ENCODE measurements at places on chromosomes 3 and 15. TPM values are rescaled to one million over a fixed set of nuclear protein-coding genes. Genes with fewer than 3 reads are reported as not detected.
A peak's percentile ranks its signal among the peaks of the same experiment; 100 is the strongest.

- DNase-seq = no peak
These were observed 344.9 kb downstream of the LRRC3B start for GRCh38 chr3:26967501-26967900.

GRCh38 chr3:8579096-8579495 is 65.5 kb downstream of the SSUH2 start:
- no peak for DNase-seq

- DNase-seq = no peak
These were observed 62.1 kb upstream of the CRBN start for GRCh38 chr3:3241596-3241995.

DNA sequence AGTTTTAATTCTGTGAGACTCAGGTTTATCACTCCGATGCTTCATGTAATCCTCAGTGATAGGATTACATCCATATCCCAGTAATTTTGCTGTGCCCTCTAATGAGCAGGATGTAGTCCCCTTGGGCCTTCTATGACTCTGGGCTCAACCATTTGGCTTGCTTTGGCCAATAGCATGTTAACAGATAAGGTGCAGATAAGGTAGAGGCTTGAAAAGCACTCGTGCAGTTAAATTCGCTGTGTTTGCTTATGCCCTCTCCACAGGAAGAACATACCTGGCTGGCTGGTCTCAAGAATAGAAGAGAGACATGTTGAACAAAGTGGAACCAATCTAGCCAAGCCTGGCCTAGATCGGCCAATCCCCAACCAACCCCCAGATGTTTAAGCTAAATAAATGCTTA is 20.1 kb downstream of the CCDC13 start:
- DNase-seq = no peak

GRCh38 chr3:128610451-128611070 is 40.1 kb downstream of the RPN1 start:
- DNase-seq = no peak

WNT5A gene
- total RNA-seq = 8.9 TPM

DNA sequence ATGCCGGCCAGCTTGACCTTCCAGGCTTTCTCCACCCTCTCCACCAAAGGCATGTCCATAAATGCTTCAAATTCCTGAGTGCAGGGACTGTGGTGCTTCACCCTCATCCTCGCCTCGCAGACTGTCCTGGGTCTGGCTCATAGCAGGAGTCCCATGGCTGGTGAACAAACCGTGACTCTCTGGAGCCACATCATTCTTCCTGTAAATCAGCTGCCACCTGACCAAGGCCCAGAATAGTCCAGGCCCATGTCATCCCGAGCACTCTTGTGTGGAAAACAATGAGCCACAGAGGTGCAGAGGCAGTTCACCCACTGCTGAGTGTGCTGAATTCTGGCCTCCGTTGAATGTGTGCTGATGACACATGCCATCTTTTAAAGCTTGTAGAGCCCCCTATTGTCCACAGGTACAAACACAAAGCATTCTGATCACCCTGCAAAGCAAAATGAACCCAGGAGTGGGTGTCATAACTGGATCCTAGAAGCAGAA is 68.6 kb downstream of the ABHD5 start:
- peak; percentile 80 for DNase-seq

ITGB5 gene
- total RNA-seq = 123 TPM

PAQR5 gene
- total RNA-seq = 3.4 TPM

- DNase-seq = no peak
These were observed 1.2 kb downstream of the B2M start for GRCh38 chr15:44712346-44713005.

MED12L gene
- total RNA-seq = 21.5 TPM

- no peak for DNase-seq
These were observed 14.6 kb downstream of the GPR160 start for GRCh38 chr3:170052398-170052797.

DNA sequence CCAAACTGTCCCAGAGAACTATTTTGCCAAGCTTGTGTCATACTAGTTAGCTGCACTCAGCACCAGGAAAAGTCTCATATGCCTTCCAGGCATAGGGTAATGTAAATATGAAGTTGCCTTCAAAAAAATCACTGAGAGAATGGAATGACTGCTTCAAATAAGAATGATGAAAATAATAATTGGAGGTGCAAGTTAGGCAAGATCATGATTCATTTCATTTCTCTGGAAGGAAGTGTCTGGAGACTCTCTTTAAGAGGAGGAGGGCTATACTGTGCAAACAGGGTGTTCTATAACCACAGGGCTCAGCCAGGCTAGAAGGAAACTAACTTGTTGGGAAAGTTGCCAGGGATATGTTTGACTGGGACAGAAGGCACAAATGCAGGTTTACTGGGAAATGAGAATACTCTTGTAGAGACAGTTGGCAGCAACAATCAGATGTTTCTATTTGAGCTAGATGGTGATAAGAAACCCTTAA is 4.3 kb downstream of the SIDT1 start:
- DNase-seq = no peak

- peak; percentile 68 for DNase-seq
These were observed 821 bp upstream of the MAGI1 start for GRCh38 chr3:66039590-66039887.

DNA sequence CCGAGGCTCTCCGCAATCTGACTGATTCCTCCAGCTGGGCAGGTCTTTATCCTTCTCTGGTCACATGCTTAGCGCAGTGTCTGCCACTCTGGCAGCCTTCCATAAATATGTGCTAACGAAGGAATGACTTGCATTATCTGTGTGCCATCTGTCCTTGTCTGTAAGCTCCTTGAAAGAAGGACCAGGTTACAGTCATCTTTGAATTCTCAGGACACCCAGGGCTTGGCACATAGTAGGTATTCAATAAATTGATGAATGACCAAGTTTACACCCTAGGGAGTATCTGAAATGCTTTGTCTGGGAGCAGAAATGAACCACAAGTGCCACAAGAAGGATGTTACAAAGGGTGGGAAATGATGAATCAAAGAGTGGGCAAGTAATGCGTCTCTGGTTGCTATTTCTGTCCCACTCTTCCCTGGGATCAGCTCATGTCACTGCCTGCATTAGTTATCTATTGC is 16.5 kb upstream of the FAM3D start:
- no peak for DNase-seq

- DNase-seq = peak; percentile 67
These were observed 3.2 kb downstream of the ANP32A start for GRCh38 chr15:68817304-68818065.
